ENCODE measurements at places on chromosomes 1 and 21.

GRCh38 chr1:186985889-186986491, 157.2 kb downstream of the PLA2G4A start:
- DNase-seq, result peak; percentile 38

GRCh38 chr21:44933199-44933917, 6.5 kb upstream of the SLX9 start:
- DNase-seq, result no peak

- DNase-seq, result no peak
These were observed 85.3 kb upstream of the RAVER2 start for GRCh38 chr1:64659478-64660138.

- DNase-seq, result no peak
These were observed 79.4 kb upstream of the SELENON start for GRCh38 chr1:25720624-25721023.

DNA sequence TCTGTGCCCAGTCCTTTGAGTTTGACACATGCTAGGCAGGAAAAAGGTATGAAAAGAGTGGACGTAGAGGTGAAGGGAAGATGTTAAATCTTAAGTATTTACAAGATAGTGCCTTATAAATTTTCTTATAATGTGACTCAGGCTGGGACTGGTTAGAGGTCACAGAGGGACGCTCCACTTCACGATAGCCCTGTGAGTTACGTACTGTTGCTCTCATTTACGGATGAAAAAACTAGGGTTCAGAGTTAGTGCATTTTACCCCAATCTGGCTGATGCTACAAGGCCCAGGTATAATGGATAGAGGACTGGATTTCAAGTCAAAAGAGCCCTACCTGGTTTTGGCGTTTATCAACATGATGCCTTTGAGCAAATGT, 1.4 kb upstream of the TUT4 start:
- no peak for DNase-seq

DNA sequence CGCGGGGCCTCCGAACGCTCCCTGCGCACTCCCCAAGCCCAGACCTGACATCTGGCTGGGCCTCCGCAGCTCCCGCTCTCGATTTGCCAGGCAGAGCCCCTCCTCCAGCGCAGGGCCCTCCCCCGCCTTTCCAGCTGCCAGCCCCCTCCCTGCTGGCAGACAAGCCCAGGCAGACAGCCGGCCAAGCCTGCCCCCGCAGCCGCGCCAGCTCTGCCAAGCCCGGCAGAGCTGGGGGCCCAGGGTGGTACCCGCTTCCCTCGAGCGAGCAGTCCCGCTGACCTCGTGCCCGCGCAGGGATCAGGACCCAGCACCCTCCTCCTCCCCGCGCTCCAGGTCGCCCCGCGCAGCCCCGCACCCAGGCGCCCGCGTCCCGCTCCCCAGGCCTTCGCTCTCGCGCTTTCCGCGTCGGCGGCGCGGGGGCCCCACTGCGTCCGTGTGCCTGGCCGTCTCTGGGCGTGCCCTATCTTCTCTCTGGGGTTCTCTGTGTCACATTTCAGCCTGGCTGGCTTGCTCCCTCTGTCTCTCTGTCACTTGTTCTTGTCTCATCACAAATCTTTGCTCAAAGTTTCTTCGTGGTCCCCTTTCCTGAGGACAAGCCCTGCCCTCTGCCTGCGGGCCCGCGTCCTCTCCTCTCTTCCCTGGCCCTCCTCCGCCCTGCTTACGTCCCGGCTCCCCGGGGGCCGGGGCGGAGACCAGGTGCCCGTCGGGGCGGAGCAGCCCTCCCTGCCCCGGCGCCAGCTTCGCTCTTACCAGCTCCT, 580 bp downstream of the INKA2 start:
- DNase-seq, result no peak

- DNase-seq, result no peak
These were observed 9.9 kb upstream of the C1orf141 start for GRCh38 chr1:67144696-67145095.

DNA sequence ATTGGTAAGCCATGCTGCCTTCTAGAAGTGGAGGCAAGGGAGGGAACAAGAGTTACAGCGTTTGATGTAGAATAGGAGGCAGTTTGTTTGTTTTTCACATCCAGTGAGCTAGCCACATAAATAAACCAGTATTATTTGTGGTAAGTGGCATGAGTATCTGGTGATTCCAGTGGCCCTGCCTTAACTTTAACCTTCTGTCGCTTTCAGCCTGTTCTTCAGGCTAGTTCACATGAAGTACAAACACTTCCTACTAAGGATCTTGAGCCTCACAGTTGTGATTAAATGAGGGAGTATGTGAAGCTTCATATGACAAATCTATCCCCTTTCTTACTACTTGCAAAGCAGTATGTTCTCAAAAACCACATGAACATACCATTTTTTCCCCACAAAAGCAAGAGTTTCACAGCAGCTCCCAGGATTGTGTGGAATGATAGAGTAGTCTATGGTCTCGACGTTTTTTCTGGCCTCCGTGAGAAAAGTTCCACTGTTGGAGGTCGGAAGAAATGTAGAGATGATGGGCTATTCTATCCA, 59.5 kb downstream of the PHACTR4 start:
- no peak for DNase-seq

GRCh38 chr1:44408212-44408582, 3.1 kb downstream of the RNF220 start:
- DNase-seq, result no peak

DNA sequence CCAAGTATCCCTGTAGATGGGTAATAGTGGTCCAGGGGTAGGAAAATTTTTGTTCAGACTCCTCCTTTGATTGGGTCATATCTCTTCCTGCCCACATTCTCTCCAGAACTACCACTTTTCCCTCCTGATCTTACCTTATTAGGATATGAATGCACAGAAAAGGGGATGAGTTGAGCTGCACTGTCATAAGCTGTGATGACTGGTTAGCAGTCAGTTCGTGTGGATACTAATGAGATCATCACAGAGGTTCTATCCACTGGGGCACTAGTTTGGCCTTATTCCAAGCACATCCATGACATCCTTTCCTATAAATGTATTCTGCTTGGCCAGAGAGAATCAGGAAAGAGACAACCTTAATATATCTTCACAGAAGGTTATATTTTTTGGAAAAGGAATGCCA, 22.1 kb upstream of the TBX15 start:
- DNase-seq, result peak; percentile 33

DNA sequence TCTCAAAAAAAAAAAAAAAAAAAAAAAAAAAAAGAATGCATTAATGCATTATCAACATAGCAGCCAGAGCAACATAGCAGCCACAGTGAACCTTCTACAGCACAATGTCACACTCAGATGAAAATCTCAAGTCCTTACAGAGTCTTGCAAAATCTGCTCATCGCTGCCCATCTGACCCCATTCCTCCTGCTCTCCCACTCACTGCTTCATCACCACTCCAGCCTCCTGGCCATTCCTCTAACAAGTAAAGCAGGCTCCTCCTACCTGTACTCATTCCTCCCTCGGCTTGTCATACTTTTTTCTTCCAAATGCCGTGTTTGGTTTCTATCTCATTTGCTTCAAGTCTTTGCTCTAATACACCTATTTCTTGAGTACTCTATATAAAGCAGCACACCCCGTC, 29.5 kb downstream of the BRINP2 start:
- DNase-seq, result no peak

DNA sequence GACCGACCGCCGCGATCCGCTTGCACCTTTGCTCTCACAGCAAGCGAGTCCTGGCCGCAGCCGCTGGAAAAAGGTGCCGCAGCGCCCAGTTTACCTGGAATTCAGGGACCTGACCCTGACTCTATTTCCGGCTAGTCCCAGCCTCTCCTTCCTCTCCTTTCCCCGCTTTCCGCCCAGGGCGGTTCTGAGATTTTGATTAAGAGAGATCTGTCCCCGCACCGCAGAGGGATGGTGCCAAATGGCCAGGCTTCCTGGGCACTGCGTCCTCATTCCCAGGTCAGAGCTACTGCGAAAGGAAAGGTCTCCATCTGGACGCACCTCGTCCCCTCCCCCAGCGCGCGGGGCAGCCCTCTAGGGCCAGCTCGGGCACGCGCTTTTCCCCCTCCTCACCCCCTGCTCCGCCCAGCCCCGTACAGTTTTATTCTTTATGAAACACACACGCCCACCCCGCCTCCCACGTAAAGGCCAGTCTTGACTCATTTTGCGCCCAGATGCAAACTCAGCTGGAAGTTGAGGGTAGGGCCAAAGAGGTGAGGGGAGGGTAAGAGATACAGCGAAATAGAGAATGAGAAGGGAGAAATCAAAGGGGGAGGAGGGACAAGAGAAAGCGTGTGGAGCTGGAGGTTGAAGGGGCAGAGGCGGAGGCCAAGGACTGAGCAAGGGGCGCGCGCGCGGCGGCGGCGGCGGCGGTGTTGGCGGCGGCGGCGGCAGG, 411.8 kb upstream of the ESRRG start:
- DNase-seq, result peak; percentile 14

DNA sequence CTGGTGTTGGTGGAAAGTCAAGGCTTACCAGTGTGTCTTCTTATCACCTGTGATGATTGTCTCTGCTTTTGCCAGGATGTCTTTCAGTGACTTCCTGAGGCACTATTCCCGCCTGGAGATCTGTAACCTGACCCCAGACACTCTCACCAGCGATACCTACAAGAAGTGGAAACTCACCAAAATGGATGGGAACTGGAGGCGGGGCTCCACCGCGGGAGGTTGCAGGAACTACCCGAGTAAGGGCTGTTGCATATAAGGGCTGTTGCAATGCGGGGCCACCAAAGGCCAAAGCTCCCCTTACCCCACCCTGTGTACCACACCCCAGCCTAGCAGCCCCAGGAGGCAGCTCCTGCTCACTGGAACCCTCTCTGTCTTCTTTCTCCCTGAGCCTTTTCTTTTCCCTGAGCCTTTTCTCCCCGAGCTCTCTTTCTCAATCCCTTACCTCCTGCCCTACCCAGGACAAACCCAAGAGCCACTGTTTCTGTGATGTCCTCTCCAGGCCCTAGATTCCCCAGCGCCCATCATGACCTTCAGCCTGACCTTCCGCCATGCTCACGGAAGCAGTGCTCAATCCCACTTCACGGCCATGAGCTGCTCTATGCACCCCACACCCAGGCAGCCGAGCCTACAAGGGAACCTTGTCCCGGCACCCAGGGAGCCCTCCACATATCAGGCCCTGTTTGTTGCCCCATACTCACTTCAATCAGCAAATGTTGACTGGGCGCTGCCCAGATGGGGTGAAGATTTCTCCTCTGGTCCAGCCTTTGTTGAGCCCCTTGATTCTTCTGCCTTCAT, 40.6 kb downstream of the CAPN2 start:
- DNase-seq, result no peak

DNA sequence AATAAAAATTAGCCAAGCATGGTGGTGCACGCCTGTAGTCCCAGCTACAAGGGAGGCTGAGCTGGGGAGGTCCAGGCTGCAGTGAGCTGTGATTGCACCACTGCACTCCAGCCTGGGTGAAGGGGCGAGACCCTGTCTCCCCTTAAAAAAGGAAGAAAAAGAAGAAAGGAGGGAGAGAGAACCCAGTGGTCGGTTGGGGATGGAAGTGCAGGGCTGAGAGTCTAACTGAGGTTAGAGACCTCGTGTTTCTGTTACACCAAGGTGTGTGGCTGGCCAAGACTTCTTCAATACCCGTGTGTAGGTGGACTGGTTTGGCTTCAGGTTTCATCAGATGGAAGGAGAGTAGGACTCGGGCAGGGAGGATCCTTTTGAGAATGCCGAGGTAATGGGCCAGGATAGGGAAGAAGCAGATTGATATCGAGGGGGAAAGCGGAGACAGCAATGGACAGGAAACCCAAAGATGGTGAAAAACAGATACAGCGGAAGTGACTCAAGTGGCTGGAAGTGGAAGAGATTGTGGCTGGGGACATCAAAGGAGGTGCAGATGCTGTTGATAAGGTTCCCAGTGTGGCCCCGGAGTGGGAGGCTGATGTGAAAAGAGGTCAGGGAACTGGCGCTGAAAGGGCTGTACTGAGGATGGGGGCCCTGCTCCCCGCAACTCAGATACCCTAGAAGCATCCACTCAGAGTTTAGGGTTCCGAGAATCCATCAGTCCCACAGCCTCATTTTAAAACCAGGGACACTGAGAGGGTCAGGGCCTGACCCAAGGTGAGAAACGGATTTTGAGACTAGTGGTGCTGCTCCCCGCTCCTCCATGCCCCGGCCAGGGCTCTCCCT, 681 bp upstream of the UBXN10 start:
- no peak for DNase-seq

DNA sequence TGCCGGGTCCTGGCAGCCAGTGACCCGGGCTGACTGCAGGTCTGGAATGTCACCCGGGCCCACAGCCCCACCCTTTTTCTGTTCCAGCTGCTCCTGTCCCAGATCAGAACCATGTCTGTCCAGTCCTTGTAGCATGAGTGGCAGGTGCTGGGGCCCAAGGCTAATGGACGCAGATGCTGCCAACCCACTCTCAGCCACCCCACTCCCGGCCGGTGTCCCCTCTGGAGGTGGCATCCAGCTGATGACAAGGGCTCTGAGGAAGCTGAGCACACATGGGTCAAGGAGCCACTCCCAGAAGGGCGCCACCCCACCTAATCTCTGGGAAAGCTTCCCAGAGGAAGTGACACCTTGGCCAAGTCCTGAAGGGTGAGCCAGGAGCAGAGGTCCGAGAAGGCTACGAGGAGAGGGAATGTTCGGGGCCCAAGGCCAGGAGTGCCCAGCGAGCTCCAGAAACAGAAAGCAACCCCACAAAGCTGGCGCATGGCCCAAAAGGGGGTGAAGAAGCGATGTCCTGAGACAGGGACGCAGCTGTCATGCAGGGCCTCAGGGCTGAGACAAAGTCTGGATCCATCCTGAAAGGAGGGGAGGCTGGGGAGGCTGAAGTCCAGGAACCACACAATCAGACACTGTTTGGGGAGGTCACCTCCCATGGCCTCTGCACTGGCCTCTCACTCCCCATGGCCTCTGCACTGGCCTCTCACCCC, 39.5 kb downstream of the ACOT7 start:
- no peak for DNase-seq

DNA sequence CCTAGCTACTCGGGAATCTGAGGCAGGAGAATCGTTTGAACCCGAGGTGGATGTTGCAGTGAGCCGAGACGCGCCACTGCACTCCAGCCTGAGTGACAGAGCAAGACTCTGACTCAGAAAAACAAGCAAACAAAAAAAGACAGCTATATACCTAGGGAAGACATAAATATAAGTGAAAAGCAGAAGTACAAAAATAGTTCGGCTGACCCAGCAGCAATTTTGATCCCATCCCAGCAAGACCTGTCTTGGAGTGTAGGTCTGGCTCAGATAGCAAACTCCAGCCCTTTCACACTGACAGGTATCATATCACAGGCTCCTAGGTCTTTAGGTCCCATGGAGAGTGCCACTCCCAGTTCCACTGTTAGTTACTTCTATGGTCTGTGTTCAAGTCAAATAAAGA, 14.6 kb downstream of the MTX1 start:
- DNase-seq, result no peak

Measured in HS-5 (cell line).